Breast epithelium (tissue), 4 donors: ENCODE measurements at places on chromosomes 12 and 14. TPM values are rescaled to one million over a fixed set of nuclear protein-coding genes. Genes with fewer than 3 reads are reported as not detected.

DNA sequence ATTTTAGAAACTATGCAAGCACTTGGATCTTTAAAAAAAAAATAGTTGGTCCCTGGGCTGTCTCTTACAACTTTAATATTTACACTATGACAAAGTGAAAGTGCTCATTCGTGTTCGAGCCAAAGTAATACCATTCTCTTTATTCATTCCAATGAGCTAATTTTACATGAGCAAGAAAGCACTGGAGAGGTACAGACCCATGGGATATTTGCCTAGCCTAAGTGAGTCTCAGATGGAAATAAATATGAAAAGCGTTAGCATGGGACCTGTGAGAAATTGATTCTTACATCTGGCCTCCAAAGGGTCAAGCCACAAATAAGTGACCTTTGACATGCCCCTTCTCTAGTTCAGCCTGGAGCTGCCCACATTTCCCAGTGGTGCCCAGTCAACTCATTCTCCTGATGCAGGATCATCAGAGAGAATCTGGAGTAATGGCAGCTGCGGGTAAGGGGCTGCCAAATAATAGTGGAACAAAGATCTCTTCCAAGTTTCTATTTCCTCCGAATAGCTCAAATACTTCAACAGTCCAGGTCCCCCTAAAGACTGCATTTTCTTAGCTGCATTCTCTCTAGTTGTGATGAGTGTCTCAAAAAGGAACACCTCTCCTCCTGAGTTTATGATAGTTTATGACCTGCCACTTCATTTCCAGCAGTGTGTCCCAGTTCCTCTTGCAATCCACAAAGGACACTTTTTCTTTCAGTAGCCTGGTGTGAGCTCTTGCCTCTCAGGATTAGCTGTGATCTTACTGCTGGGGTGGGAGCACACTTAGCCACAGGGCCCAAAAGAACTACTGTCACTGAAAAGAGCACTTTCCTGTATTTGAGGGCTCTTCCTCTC is 208.2 kb downstream of the DAD1 start:
- DNase-seq: no peak

DNA sequence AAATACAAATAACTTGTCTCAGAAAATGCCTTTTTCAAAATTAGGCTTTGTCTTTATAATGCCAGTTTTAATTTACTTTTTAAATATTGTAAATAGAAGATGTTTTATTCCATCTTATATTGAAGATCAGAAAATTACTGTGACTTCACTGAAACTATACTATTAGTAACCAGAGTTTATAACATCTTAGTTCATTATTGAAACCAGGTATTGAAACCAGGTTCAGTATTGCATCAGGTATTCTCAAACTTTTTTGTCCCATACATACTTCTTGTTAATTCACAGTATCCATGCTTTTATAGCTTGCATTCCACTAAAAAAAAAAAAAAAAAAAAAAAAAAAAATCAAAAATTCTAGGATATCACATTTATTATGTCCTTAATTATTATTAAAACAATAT is 227.5 kb downstream of the GXYLT1 start:
- DNase-seq: no peak

DNA sequence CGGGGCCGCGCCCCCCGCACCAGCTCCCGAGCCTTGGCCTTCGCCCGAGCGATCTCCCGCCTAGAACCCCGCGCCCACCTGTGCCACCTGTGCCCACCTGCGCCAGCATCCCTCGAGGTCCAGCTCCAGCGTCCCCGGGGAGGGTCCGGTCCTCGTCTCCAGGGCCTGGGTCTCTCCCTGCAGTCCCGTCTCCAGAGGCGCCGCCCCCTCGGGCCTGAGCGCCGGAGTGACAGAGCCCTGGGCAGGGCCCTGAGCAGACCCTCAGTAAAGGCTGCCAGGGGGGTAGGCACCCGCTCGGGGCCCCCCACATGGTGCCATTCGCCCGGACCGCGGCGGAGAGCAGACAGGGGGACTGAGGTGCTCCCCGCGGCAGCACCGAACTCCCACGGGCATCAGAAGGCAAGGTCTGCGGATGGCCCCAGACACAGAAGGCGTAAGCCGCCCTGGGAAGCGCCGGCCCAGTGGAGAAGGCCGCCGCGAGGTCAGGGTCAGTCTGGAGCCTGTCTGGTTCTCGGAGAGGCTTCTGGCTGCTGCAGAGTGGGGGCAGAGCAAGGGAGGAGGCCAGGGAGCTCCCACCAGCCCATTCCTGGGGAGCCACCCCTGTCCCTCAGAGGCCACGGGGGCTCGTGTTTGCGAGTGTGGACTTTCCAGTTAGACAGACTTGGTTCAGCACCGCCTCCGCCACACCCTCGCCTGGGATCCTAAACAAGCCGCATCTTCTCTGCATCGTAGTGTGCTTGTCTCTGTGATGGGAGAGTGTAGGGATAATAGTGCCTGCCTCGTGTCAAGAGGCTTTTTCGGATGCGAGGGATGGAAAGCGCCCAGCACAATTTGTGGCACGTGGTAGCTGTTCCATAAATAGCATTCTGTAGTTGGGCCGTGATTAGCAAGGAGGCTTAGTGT is 1.1 kb upstream of the PPP1R13B start:
- DNase-seq: no peak

DNA sequence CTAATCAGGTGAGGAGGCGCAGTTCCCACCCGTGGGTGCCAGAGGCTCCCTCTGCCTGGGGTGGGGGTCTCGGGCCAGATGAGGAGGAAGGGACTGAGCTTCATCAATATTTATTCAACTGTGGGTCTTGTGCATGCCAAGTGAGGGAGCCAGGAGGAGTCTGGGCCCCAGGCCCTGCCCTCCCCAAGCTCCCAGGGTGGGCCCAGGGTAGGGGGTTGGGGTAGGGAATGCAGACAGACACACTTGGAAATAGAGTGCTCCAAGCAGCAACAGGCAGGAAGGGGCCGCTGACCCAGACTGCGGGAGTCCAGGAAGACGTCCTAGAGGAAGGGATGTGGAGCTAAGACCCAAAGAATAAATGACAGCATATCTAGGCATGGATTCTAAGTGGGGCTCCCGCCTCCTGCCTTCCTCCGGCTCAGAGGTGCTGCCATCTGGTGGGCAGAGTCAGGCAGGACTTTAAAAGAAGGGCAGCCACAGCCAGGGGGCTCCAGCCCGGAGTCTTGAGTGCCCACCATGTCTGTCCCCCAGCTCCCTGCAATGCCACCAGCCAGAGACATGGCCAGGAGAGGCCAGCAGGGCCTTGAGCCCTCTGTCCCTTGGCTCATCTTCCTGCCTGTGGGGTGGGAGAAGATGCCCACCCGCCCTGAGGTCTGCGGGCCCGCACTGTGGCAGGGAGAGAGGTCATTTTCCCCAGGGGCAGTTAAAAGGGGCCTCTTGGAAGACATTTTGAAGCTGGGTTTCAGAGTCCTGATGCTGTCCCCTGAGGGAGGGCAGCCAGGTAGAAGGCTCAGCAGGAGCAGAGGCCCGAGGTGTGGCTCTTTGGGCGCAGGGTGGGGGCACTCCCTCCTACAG is 70.1 kb downstream of the PHETA1 start:
- no peak for DNase-seq

- no peak for DNase-seq
Measured at GRCh38 chr14:34741840-34742239, 27.4 kb upstream of the CFL2 start.

DNA sequence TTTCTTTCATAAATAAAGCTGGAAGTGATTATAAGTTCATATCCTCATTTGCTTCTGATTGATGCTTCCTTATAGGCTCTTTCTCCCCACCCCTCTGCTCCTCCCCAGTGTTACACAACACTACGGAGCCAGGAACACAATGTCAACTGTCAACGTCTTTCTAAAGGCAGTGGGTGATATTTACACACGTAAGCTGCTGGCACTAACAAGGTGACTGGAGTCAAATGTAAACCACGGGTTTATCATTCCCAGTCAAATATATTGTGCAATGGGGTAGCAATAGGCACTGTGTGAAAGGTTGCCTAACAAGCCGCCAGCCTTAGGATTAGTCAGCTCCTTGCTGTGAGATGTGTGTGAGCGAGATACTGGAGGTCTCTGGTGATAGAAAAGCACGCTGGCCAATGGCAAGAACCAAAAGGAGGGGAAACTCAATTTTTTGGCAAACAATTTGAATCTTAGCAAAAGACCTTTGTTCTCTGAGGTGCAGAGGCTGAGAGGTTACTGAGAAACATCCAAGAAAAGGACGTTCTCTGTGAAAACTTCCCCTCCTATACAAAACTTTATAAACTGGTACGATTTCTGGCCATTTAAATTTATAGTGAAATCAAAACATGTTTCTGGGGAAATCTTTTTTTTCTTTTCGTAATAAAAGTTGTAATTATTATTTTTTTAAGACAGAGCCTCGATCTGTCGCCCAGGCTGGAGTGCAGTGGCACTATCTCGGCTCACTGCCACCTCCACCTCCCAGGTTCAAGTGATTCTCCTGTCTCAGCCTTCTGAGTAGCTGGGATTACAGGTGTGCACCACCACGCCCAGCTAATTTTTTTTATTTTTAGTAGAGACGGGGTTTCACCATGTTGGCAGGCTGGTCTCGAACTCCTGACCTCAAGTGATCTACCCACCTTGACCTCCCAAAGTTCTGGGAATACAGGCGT is 22.3 kb upstream of the HECTD1 start:
- peak; percentile 74 for DNase-seq

- no peak for DNase-seq
Measured at GRCh38 chr12:84719997-84720396, 192.6 kb downstream of the SLC6A15 start.

GRCh38 chr14:22884076-22884737 is 1.2 kb downstream of the REM2 start:
- DNase-seq: no peak

- no peak for DNase-seq
Measured at GRCh38 chr14:44701563-44702263, 194.6 kb upstream of the FSCB start.

DNA sequence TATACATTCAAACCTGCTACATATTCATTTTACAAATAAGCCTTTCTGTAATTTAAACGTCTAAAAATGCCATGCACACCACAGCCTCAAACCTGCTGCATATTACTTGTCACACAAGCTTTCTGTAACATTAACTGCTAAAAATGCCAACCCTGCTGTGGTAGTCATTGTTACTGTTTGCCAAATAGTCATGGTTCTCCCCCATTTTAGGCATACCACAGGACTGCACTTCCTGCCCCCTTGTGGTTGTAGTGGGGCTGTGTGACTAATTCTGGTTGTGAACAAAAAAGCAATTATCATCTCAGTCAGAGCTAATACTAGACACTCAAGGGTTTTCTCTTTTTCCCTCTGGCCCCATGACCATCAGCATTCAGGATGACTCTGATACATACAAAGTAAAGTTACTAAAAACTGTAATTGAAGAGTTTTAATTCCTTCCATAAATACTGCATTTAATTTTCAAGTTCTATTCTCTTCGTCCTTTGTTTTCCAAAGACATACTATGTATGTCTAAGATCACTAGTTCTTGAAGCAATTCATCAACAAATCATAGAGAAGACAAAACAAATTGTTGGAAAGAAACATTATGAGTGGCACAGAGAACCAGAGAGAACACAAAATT is 5.7 kb upstream of the SLC35F4 start:
- no peak for DNase-seq

DNA sequence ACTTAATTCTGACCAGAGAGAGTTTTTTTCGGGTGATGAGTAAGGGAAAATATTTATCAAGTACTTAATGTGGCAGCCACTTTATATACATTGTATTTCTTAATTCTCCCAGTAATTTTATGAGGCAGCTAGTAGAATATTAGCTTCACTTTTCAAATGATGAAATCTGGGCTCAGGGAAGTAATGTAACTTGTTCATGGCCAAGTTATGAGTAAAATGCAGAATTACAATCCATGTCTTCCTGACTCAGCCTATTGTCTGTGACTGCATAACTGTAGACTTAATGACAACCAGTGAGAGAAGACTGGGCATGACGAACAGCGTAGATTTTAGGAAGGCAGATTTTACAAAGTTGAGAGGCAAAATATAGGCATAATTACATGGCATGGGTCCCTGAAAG is 106.7 kb upstream of the MIS18BP1 start:
- DNase-seq: no peak

- DNase-seq: peak; percentile 51
Measured at GRCh38 chr12:56469007-56469930, 891 bp downstream of the SPRYD4 start.

GRCh38 chr12:89253488-89253887 is 98.8 kb downstream of the DUSP6 start:
- no peak for DNase-seq

DNA sequence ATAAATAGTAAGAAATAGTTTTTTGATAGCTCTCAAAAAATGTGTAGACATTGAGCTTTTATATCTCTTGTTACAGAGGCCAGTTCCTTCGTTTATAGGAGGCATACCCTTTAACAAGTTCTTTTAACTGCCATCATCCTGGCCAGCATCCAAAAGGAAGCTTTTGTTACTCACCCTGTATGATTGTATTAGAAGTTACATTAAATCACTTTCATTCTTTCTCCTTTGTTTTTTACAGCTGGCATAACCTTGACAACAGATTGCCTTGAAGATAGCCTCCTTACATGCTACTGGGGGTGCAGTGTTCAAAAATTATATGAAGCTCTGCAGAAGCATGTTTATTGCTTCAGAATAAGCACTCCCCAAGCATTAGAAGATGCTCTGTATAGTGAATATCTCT is 20.1 kb downstream of the CGRRF1 start:
- DNase-seq: no peak

DNA sequence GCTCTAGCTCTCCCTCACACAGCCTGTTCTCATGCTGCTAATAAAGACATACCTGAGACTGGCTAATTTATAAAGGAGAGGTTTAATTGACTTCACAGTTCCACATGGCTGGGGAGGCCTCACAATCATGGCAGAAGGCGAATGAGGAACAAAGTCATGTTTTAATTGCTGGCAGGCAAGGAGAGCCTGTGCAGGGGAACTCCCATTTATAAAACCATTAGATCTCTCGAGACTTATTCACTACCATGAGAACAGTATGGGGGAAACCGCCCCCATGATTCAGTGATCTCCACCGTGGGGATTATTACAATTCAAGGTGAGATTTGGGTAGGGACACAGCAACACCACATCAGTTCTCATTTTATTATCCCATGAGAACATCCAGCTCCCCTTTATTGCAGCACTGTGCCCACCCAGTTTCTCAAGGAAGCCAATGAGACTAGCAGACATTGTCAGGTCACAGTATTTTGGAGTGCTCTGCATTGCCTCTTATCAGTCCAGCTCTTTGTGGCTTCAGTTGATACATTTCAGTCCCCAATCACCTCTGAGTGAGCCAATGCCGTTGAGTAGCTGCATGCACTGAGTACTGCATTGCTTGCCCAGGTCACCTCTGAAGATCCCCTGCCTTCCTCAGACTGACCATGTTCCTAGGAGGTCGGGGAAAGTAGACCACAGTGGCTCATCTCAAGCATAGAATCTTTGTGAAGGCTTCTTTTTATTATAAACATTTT is 131.2 kb downstream of the CRADD start:
- no peak for DNase-seq

- DNase-seq: no peak
Measured at GRCh38 chr14:55146425-55146824, 17.4 kb downstream of the LGALS3 start.

FAM90A1 gene
- total RNA-seq: 0.29 TPM

ZBTB42 gene
- 9.2 TPM for total RNA-seq

PPP1R1A gene
- total RNA-seq: 316 TPM

ALX1 gene
- 2.9 TPM for total RNA-seq

SLC6A13 gene
- 1.3 TPM for total RNA-seq

SIRT4 gene
- total RNA-seq: 3.1 TPM

PDZRN4 gene
- total RNA-seq: 0.98 TPM

CD63 gene
- 910 TPM for total RNA-seq

NEUROD4 gene
- not detected for total RNA-seq

SSTR1 gene
- 0.16 TPM for total RNA-seq

NINJ2 gene
- 6.9 TPM for total RNA-seq

NPAS3 gene
- 4.0 TPM for total RNA-seq

EMP1 gene
- 759 TPM for total RNA-seq

PLBD1 gene
- total RNA-seq: 19.8 TPM
